ENCODE measurements at places on chromosomes 6 and 20. TPM values are rescaled to one million over a fixed set of nuclear protein-coding genes. Genes with fewer than 3 reads are reported as not detected.

Gene VEGFA
- total RNA-seq = 21.1 TPM

Gene CLVS2
- not detected for total RNA-seq

Gene RIPOR3
- total RNA-seq = not detected

Gene ZCCHC3
- total RNA-seq = 25.0 TPM
